ENCODE measurements at places on chromosomes 12 and 14.
A peak's percentile ranks its signal among the peaks of the same experiment; 100 is the strongest.

DNA sequence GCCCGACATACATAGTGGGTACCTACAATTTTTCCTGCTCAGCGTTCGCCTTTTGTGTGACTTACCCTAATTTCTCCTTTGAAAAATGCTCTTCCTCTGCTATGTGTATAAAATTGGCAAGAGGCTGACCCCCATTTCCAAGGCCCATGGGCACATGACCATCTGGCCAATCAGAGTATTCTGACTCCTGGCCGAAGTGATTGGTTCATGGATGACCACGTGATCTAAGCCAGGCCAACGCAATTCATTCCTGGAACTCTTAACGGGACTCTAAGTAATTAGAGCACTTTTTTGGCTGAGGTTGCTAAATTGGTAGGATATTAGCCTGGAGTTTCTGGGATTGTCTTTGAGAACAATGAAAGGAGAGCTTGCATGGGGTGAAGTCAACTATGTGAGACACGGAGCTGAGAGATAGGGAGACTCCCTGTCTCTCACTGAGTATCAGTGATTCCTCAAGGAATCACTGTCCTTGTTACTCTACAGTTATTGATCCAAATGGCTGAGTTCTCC, 110.1 kb upstream of the TBX3 start:
- no peak for DNase-seq

DNA sequence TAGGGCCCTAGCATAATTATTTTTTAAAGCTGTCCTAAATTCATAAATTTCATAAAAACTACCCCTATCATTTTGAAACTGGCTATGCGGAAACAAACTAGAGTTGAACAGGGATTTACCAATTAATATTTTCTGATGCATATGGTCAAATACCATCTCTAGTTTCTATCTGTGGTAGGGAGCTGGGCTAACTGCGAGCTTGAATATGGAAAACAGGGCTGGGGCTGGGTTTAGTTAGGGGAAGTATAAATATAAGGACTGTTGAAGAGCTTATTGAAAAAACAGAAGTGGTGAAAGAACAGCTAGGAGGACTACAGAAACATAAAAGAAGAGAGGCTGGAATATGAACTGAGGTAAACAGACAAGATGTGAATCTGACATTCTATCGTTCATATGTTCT, 91.8 kb downstream of the SLC38A1 start:
- DNase-seq: no peak

- no peak for DNase-seq
These were observed 43.1 kb upstream of the GTF2A1 start for GRCh38 chr14:81263777-81264410.

DNA sequence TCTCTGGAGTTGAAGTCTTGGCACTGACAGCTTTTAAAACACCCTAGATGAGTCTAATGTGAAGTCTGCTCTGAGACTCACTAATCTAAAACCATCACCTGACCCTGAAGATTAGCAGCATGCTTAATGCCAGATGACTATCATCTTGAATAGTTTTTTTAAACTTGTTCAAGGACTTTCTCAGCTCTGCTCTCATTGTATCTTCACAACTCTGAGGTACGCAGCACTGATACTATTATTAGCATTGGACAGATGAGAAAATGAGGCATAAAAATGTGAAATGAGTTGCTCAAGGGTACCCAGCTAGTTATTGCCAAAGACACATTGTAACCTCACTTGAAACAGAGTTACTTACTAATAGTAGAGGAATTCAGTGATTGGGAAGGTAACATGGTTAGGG, 4.8 kb downstream of the SLC38A1 start:
- DNase-seq: no peak

- no peak for DNase-seq
These were observed 1.6 kb downstream of the OGFOD2 start for GRCh38 chr12:122976648-122976975.

GRCh38 chr12:55929306-55929791, 1.6 kb upstream of the DGKA start:
- peak; percentile 95 for DNase-seq

DNA sequence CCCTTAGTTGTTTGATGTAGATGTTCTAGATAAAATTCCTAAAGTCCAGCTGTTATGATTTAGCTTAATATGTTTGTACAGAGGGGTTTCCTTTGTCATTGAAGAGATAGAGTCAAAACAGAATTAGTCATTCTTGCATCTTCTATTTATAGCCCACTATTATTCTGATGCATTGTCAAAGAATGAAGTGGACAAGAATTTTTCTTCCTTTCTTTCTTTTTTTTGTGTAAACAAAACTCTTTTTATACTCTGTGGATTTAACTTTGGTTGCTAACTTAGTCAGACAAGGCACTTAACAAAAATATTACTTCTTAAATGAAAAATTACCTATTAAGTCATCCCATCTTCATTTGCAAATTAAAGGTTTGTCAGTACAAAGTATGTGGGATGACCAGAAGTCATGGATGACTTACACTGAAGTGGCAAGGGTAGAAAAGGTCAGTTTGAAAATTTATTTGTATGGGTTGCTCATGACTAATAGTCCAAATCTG, 215.6 kb upstream of the DDHD1 start:
- no peak for DNase-seq

- no peak for DNase-seq
These were observed 164.6 kb upstream of the PARP11 start for GRCh38 chr12:4037747-4038312.

DNA sequence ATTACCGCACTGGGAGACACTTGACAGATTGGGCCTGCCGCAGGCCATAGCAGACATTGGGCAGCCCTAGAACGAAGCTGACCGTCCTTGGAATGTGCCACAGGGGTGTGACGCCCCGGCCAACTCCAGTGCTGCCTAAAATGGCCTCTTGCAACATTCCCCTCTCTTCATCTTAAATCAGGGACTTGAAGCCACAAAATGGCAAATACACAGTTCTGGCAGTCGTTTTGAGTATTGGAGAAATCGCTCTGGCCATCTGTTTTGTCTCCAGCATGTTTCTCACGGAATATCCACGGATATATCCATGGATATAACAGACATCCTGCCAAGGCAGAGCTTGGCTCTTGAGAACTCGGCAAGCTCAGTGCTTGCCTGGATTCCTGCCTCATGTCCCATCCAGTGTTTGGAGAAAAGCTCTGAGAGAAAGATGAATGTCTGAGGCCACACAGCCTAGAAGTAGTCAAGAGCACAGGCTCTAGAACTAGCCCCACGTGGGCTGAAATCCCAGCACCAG, 158.4 kb downstream of the CHST11 start:
- no peak for DNase-seq

DNA sequence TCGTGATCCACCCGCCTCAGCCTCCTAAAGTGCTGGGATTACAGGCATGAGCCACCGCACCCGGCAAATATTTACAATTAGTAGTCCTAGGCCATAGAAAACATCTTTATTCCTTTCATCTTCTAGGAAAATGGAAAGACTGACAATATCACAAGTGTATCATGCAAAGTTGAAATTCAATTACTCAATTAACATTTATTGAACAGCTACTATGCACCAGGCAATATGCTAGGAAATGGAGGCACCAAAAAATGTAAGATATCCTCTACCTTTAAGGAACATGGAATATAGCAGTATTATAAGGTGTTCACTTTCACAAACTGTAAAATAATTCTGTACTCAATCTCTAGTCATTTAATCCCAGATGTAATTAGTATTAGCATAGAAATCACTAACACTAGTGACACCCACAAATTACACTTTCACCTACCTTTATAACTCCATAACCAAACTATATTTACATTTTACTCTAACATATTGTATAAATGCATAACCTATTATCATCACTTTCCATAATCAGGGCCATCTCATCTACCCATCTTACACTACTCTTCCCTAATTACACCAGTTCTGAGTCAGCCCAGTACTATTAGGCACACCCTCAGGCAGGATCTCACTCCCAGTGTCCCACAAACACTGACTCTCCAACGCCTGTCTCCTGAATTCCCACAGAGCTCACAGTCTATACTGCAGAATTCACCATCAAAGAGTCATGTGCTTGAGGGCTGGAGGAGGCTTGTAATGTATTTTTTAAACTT, 10.4 kb downstream of the CORO1C start:
- no peak for DNase-seq

DNA sequence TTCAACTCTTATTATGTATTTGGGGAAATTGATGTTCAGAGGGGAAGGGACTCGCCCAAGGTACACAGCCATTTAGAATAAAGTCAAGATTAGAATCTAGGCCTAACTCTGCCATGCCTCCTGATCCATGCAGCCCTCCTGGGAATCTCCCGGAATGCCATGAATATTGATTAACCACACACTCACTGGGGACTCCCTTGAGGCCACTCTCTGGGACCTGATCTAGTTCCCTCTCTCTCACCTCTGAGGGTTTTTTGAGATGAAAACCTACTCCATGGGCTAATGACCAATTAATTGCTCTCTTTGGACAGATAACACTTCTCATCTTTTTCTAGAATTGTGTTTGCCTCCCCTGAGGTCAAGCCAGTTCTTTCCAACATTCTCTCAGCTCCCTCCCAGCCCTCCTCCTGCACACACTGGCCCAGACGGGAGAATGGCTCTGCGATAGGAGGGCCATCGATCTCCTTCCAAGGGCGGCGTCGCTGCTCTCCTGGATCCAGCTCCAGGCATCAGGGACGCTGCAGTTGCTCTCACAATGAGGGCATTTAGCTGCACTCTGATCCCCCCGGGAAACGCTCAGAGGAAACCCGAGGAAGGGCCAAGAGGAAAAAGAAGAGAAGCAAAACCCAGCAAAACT, 22.6 kb downstream of the WSCD2 start:
- no peak for DNase-seq

- DNase-seq: no peak
These were observed 111.9 kb downstream of the NTS start for GRCh38 chr12:85985996-85986395.

GRCh38 chr12:48022180-48022521, 17.9 kb upstream of the COL2A1 start:
- no peak for DNase-seq

GRCh38 chr14:100278702-100279101, 27.5 kb downstream of the SLC25A29 start:
- DNase-seq: peak; percentile 26

- peak; percentile 2 for DNase-seq
These were observed 200.2 kb upstream of the RBM19 start for GRCh38 chr12:114166362-114166761.

- no peak for DNase-seq
These were observed 62.2 kb downstream of the RFX4 start for GRCh38 chr12:106645074-106645421.

GRCh38 chr12:28993720-28994119, 155.4 kb upstream of the FAR2 start:
- no peak for DNase-seq
